Activated CD8-positive, alpha-beta memory T cell treated with anti-CD3 and anti-CD28 coated beads for 1 hour (primary cell): ENCODE measurements at places on chromosomes 4 and X.

DNA sequence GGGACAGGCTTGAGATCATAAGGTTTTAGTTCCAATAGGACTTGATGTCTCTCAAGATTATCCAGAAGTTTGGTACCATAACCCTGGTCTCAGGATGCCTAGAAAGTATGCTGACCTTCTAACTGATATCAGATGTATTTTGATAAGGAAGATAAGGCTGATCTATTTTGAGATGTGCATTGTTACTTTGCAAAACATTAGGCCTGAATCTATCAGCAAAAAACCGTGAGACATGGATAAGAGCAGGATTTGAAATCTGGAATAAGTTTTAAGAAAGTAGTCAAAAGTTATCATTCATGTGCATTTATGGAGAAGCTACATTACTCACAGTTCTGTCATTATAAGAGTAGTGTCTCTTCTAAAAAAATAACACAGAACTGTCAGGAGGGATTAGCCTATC lies 467.1 kb upstream of the HS3ST1 start:
- no peak for DNase-seq

DNA sequence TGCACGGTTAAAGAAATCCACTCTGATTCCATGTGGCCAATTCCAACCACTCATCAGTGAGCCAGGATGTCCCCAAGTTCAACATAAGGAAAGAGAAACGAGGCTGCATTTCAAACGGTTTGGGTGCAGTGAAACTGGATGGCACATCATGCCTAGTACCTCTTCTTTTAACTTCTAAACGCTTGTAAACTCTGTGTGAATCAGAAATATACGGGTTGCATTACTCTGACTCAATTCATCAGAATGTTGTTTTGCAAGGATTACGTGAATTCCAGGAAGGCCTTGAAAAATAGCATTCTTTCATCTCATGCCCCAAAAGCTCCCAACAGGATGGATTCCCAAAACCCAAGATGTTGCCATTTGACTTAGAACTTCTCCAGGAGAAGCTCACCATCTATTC lies 270.4 kb downstream of the LDB2 start:
- DNase-seq: no peak

GRCh38 chrX:102712216-102712966 lies at the start of gene GPRASP2:
TSS of gene GPRASP2 (plus strand) at chrX:102712448. CDS start at chrX:102714870, 2,422 bp downstream.
- no peak for DNase-seq

DNA sequence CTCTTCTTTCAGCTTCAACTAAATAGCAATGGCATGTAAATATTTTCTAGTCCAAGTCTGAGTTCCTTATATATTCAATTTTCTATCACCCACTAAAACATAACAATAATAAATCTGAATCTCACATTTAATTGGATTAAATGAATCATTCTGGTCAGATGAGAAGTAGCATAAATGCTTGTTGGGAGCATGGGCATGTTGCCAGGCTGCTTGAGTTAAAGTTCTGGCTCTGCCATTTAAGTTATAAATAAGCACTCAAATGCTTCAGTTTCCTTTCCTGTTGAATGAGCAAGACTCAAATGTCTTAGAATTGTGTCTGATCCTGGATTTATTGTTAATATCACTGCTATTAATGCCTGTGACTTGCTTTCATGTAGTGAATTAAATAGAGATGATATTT lies 496.3 kb downstream of the STPG2 start:
- no peak for DNase-seq

DNA sequence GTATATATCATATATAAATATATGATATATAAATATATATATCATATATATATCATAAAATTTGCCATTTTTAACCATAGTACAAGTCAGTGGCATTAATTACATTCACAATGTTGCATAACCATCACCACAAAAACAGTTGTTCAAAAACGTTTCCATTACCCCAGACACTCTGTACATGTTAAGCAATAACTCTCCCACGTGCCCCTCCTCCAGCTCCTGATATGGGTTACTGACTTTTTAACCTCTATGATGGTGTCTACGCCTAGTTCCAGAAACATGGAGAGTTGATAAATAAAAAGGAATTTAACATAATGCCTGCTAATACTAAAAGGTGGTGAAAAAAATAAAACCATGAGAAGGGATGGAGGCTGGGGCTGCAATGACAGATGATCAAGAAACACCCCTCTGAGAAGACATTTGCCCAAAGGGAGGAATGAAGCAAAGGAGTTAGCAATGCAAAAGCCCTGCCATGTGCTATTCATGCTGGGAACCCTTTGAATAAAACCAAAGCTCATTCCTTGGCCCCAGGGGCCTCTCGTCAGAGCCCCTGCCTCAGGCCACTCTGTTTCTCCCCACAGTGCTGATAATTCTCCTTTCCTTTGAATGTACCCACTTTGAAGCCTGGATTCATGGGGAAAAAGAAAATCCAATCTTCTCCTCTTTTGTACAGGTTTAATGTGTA lies 144.3 kb downstream of the NWD2 start:
- no peak for DNase-seq

- no peak for DNase-seq
Observed at GRCh38 chr4:101345271-101345595, 2.1 kb downstream of the PPP3CA start.

DNA sequence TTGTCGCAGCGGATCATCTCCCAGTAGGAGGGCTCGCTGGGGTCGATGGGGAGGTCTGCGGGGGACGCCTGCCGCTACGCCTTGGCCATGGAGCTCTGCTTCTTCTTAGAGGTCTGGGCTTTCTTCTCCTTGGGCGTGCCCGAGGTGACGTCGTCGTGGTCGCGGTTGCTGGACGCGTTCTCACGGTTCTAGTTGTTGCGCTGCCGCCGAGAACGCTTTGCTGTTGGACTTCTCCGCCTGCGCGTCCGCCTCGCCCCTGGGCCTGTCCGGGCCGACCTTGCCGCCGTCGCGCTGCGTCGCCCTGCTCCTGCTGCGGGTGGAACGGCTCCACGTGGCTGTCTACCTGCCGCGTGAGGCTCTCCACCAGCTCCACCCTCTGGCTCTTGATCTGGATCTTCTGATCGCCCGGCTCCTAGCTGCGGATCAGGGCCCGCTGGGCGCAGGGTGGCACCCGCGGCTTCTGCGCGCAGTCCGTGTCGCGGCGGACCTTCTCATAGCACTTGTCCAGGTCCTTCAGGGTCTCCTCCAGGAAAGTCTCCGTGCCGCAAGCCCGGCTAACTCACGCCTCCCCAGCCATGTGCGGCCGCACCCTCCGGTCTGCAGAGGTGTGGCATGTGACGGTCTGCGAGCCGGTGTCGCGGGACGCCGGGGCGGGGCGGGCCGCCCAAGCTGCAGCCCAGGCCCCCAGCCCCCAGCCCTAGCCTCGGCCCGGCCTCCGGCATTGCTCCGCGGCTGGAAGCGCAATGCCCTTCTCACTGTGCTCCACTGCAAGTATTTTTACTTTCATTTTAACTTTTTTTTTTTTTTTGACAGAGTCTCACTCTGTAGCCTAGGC lies 40.5 kb upstream of the OGT start:
- DNase-seq: peak; percentile 10

- no peak for DNase-seq
Observed at GRCh38 chr4:82704156-82704555, 94.4 kb downstream of the SCD5 start.

DNA sequence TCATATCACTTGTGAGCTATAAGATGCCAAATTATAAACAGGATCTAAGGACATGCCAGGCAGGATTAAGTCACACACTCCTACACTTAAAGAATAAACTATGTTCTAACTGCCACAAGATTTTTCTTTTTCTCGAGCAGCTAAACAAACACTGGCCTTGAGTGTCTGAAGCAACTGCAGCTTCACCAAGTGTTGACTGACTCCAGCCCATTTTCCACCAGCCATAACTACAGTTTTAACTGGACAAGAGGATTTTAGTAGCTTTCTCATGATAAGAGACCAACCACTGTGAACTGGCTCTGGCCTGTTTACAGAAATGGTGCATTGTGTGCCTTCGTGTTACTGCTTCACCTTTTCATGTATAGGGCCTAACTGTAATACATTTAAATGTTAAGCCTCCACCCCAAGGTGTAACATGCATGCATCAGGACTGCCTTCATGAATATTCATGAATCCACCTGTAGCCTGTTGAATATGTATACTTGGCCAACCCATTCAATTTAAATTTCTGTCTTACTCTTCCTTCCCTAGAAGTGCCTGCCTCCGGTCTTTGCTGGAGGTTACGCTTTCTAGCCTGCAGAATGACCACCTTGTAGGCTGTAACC lies 10.8 kb downstream of the UCP1 start:
- no peak for DNase-seq

- DNase-seq: no peak
Observed at GRCh38 chrX:18917831-18918230, 66.1 kb downstream of the PHKA2 start.

- DNase-seq: no peak
Observed at GRCh38 chr4:41865306-41865980, 69.8 kb upstream of the TMEM33 start.

DNA sequence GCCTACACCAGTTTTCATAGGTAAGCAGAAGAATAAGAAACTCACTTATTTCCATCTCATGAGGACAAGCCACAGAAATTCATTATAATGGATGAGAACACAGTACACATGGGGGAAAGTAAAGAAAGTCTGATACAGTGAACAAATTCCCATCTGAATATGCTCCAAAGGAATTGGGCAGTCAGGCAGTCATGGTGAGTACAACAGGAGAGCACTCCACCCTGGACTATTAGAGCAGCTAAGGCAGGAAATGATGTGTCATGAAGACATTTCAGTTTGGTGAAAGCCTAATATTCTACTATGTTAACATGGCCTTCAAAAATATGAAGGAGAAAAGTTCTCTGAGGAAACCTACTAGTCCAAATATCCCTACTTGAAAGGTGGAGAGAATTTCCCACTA lies 92.0 kb upstream of the PRDX4 start:
- DNase-seq: no peak

DNA sequence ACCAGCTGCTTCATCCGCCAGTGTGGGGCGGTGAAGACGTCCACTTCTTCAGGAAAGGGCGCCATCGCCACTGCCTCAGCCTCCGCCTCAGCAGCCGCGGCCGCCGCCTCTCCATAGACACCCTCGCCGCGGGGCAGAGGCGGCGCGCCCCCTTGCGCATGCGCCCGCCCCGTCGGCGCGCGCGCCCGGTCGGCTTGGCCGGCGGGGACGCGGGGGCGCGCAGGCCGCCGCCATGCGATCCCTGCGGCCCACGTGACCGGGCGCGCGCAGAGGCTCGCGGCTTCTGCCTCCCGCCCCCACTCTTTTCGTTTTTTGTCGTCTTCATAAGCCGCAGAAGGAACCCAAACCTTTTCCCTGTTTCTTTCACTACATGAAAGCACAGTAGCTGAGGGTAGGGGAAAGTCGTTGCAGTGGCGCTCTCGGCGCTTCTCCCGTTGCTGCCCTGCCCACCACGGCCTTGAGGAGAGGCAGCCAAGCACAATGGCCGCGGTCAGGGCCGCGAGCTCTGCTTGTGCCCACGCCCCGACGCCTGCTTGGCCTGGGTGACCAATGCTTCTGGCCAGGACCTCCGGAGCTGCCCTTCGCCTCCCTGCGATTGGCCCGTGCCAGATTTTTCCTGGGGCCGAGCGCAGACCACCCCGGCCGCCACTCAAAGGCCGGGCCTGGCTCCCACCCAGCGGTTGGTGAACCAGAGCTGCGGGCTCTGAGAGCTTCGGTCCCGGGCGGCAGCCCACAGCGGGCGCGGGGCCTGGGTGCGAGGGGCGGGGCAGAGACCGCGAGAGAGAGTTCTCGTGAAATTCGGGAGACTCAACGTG lies at the start of gene FBXL5:
Gene FBXL5 (minus strand): TSS at position 135 of the 815 bp plus-strand sequence. CDS start 70 bp downstream, at position 65.
- DNase-seq: peak; percentile 74

GRCh38 chr4:140799686-140800225 lies 43.6 kb upstream of the TBC1D9 start:
- no peak for DNase-seq

DNA sequence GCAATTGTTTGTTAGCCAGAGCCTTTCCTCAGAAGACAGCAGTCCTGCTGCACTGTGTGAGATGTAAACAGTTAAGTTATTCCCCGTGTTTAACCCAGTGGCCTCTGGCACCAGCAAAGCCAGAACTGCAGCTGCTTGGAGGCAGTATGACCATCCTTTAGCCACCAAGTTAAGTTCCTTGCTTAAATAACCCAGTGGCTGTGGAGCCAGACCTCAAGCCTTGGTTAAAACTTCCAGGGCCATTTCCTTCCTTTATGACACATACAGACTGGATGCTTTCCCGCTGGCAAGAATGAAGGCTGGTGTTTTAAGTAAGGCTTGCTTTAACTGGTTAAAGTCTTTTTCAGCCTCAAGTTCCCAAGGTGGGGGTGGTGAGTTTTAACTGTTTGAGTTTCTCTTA lies 379.8 kb downstream of the DCAF12L2 start:
- DNase-seq: no peak

- no peak for DNase-seq
Observed at GRCh38 chr4:109701566-109702410, 1.5 kb downstream of the CASP6 start.

DNA sequence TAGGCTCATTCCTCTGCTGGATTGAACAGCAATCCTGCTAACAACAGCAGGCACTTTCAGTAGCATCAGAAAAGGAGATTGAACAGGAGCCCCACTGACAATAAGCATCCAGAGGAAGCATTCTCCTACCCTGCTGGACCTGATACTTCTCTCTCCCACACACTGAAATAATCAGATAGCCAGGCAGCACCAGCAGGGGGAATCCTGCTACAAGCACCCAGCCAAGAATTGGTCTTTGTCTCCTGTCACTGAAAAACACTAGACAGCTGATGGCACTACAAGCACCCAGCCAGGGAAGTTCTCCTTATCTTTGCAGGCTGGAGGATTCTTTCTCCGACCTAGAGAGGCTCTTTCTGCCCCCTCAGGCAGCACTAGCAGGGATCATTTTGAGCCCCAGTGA lies 444.3 kb upstream of the GRIA3 start:
- no peak for DNase-seq

DNA sequence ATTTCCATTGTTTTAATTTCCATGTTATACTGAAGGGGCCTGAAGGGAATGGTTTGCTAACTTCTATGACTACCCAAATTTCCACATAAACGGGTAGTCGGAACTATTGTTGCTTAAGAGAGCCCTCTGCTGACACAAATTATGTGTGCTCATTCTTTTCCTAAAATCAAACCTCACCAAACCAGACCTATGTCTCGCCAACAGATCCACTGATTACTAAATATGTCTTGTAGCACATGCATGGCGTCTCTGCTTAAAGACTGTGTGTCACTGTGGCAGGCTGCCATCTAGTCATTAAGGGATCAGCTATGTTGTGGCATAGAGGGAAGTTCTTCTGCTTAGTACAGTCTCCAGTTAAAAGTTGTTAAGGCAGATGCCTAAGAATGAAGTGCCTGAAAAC lies 25.1 kb downstream of the PIR start:
- DNase-seq: no peak

DNA sequence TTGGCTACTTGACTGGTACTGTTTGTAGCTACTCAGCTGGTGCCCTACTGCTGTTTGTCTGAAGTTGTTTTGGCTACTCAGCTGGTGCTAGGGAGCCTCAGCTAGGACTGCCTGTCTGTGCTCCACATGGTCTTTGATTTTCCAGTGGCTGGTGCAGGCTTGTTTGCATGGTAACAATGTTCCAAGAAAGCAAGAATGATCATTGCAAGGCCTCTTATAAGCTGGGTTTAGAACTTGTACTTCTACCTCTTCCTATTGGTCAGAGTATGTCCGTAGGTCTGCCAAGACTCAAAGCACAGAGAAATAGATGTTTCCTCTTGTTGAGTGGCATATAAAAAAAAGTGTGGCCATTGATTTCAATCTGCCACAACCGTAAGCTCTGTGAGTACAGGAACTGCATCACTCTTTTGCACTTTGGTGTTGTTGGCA lies 17.6 kb downstream of the NFKB1 start:
- DNase-seq: no peak
